B cell (primary cell): ENCODE measurements at places on chromosomes 16 and 17. TPM values are rescaled to one million over a fixed set of nuclear protein-coding genes. Genes with fewer than 3 reads are reported as not detected.

The PRAC2 gene
- total RNA-seq, result not detected in 2 replicates

DNA sequence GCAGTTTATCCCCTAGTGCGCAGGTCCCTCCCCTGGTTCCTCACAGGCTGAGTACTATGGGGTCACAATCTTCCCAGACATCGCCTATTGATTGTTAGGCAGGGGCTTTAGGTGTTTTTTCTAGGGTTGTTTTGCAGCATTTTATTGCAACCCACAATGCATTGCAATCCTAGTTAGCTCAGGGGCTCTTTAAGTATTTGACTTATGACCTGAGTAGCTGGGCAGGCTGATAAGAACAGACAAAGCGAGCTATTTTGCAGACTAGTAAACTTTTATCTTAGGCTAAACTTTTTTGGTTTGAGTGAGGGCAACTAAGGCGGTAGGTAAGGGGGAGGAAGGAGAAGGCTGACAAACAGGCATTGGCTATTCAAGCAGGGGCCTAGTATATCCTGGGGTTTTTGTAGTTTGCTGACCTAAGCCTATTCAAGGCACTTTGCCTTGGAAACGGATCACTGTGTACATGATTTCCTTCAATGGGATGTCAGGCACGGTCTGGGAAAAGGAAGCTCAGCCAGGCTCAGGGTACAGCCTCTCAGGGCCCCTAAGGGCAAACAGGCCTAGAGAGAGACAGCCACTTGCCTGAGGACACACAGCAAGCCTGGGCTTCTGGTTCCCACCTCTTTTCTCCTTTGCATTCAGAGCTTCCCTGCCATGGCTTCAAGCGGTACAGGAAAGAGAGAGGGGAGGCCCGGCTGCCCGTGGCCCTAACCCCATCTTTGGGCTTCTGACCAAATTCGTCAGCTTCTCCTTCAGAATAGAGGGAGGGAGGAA, 6.4 kb downstream of the DRC7 start:
- no peaks in the 10 kb centered on the region for H3K36me3 ChIP-seq
- H3K27me3 ChIP-seq, result no peaks in the 10 kb centered on the region
- no peaks in the 10 kb centered on the region for H3K4me1 ChIP-seq
- H3K27ac ChIP-seq, result no peak overlapping the region
- no peak overlapping the region for H3K4me3 ChIP-seq

DNA sequence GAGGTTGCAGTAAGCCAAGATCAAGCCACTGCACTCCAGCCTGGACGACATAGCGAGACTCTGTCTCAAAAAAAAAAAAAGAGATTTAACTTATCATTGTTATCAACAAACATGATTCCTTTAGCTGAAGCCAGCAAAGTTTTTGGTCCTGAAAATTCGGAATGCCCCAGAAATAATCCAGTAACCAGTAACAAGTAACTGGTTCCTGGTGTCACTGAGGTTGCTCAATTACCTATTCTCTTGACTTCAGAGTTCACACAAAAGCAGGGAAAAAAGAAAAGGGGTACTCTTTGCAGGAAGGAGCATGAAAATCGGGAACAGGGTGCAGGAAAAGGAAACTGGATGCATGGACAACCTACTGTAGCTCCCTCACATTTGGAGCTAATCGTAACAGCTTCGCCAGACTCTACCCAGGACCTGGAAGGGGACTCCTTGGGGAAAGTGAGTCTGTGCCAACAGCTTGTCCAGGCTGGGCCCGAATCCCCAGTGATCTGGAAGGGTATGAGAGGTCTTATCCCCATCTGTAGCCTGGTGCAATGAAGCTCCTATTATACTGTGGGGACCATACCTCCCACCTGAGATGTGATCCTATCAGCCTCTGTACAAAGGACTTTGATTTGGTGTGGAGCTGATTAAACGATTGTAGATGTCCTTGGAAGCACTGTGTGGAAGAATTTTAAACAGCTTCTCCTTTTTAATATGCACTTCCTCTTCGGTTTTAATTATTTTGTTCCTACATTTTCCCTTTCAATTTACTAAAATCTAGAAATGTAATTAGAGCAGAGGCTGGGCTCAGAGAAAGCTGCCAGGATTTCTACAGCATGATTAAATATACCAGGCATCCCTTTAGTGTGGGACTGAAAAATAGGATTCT, 3.4 kb upstream of the SPOP start:
- H3K4me1 ChIP-seq, result peaks cover 12% of the 10 kb centered on the region
- H3K27me3 ChIP-seq, result no peaks in the 10 kb centered on the region
- DNase-seq, result no peak
- no peaks in the 10 kb centered on the region for H3K36me3 ChIP-seq
- H3K4me3 ChIP-seq, result no peak overlapping the region

The TOM1L1 gene
- total RNA-seq, result not detected in 2 replicates

The CCL4L2 gene
- total RNA-seq, result 0.53 and 1.2 TPM in 2 replicates

- no peak for DNase-seq
- H3K27ac ChIP-seq, result no peak overlapping the region
- H3K27me3 ChIP-seq, result no peaks in the 10 kb centered on the region
- H3K4me3 ChIP-seq, result no peak overlapping the region
- no peaks in the 10 kb centered on the region for H3K36me3 ChIP-seq
These were observed 10.5 kb downstream of the MXRA7 start for GRCh38 chr17:76700270-76700616.

- no peak overlapping the region for H3K27ac ChIP-seq
- no peak for DNase-seq
- H3K27me3 ChIP-seq, result no peaks in the 10 kb centered on the region
- H3K4me1 ChIP-seq, result peaks cover 57% of the 10 kb centered on the region
These were observed 2.0 kb downstream of the ADCY7 start for GRCh38 chr16:50268352-50268751.

DNA sequence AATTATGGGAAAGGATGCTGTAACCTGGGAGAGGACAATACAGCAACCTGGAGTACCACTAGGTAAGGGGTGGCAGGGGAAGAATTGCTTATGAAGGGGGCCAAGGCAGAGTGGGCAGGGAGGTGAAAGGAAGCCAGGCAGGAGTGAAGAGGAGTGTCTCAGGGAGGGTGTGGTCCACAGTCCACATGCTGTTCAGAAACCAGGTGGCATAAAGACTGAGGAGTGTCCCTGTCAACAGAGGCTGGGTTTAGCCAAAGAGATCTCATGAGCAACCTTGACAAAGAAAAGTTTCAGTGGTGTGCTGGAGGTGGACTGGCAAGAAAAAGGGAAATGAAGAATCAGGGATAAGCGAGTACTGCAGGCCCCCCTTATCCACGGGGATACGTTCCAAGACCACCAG, 88.4 kb downstream of the SPACA3 start:
- no peaks in the 10 kb centered on the region for H3K36me3 ChIP-seq
- H3K27me3 ChIP-seq, result peaks cover 5% of the 10 kb centered on the region
- no peak overlapping the region for H3K27ac ChIP-seq
- no peaks in the 10 kb centered on the region for H3K4me1 ChIP-seq
- H3K4me3 ChIP-seq, result no peak overlapping the region
- DNase-seq, result no peak

DNA sequence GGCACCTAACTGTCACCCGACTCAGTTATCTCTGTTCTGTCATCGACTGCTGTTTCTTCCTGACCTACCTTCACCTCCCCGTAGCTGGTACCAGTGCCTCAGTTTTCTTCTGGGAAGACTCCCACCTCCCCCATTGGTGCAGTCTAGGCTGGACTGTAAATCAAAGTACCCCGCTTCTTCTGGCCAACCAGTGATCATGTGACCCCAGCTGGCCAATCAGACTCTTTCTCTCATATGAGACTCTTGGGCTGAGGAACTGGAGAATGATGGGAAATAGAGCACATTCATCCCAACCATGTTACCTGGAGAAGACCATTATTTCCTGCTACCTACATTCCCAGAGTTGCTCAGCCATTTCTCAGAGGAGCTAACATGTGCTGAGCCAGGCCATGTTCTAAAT, 20.6 kb upstream of the LONP2 start:
- no peak for DNase-seq
- H3K27me3 ChIP-seq, result no peaks in the 10 kb centered on the region
- H3K27ac ChIP-seq, result no peak overlapping the region
- no peak overlapping the region for H3K4me3 ChIP-seq

- H3K36me3 ChIP-seq, result no peaks in the 10 kb centered on the region
- DNase-seq, result no peak
- no peak overlapping the region for H3K4me3 ChIP-seq
- peaks cover 21% of the 10 kb centered on the region for H3K4me1 ChIP-seq
- no peak overlapping the region for H3K27ac ChIP-seq
- no peaks in the 10 kb centered on the region for H3K27me3 ChIP-seq
These were observed 14.3 kb downstream of the MNT start for GRCh38 chr17:2386400-2387085.

The ACBD4 gene
- 39.4 and 43.6 TPM in 2 replicates for total RNA-seq

DNA sequence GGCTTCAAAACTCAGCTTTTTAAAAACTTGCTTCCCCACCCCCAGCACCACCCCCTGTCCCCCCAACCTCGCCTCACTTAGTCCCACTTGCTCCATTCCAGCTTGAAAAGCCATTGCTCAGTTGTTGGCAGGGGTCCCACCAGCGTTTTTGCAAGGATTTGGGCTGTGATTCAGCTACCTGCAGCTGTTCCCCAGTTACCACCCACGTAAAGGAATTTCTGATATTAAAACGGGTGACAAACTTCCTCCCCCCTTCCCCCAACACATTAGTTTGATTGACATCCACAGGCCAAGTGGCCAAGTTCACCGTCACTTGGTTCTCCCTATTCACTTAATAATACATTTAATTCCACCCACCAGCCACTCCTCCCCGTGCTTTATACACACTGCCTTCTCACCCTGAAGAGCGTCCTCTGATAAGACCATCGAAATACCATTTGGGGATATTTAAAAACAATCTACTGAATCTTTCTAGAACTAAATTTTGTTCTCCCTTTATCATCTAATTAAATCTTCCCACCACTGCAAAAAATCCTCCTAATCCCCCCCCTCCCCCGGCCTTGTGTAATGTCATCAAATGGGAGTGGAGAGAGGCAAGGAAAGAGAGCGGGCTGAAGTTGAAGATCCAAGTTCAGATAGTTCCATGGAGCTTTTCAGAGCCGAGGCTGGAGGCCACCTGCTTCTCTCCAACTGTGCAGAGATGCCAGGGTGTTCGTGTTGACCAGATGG, 55.1 kb downstream of the SOX9 start:
- DNase-seq, result no peak
- H3K27me3 ChIP-seq, result no peaks in the 10 kb centered on the region
- no peak overlapping the region for H3K27ac ChIP-seq
- no peaks in the 10 kb centered on the region for H3K4me1 ChIP-seq
- H3K4me3 ChIP-seq, result no peak overlapping the region
- no peaks in the 10 kb centered on the region for H3K36me3 ChIP-seq

The SMURF2 gene
- total RNA-seq, result 32.8 and 37.1 TPM in 2 replicates

The CCDC144A gene
- 4.3 and 4.8 TPM in 2 replicates for total RNA-seq

DNA sequence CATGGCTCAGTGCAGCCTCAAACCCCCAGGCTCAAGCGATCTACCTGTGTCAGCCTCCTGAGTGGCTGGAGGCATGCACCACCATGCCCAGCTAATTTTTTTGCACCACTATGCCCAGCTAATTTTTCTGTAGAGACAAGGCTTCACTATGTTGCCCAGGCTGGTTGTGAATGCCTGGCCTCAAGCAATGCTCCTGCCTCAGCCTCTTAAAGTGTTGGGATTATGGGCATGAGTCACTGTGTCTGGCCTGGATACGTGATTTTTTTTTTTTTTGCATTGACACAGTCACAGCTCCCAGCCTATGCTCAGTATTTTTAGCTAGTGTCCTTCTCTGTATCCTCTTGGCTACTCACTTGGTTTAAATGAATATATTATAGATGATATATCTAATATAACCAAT, 377.0 kb upstream of the TNRC6C start:
- H3K36me3 ChIP-seq, result no peaks in the 10 kb centered on the region
- H3K27ac ChIP-seq, result no peak overlapping the region
- H3K4me3 ChIP-seq, result no peak overlapping the region
- H3K27me3 ChIP-seq, result no peaks in the 10 kb centered on the region
- DNase-seq, result no peak

GRCh38 chr16:65545413-65545956, 423.6 kb upstream of the CDH11 start:
- no peaks in the 10 kb centered on the region for H3K36me3 ChIP-seq
- H3K27ac ChIP-seq, result no peak overlapping the region
- no peaks in the 10 kb centered on the region for H3K27me3 ChIP-seq
- H3K4me1 ChIP-seq, result no peaks in the 10 kb centered on the region
- H3K4me3 ChIP-seq, result no peak overlapping the region

DNA sequence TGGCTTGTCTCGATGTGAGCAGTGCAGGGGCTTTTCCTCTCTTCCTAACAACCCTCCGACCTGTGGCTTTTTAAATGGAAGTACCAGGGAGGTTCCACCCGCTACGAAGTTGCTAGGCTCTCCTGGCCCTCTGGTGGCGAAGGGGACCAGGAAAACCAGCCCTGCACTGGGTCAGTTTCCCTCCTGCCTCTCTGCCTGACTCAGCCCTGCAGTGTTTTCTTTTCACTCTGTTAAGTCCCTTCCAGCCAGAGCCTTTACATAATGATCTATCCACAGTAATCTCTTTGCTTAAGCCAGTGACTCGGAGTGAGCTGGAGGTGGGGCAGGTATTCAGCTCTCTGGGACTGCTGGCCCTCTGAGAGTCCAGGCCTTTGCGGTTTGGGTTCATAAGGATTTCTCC, 331.3 kb upstream of the EEF2KMT start:
- H3K36me3 ChIP-seq, result no peaks in the 10 kb centered on the region
- DNase-seq, result no peak
- no peaks in the 10 kb centered on the region for H3K27me3 ChIP-seq
- no peaks in the 10 kb centered on the region for H3K4me1 ChIP-seq
- no peak overlapping the region for H3K27ac ChIP-seq

The ITGA2B gene
- total RNA-seq, result 0.20 and 0.78 TPM in 2 replicates

GRCh38 chr16:87002717-87003413, 314.3 kb downstream of the C16orf95 start:
- H3K27ac ChIP-seq, result no peak overlapping the region
- no peaks in the 10 kb centered on the region for H3K4me1 ChIP-seq
- no peak for DNase-seq
- no peaks in the 10 kb centered on the region for H3K27me3 ChIP-seq
- H3K36me3 ChIP-seq, result no peaks in the 10 kb centered on the region

DNA sequence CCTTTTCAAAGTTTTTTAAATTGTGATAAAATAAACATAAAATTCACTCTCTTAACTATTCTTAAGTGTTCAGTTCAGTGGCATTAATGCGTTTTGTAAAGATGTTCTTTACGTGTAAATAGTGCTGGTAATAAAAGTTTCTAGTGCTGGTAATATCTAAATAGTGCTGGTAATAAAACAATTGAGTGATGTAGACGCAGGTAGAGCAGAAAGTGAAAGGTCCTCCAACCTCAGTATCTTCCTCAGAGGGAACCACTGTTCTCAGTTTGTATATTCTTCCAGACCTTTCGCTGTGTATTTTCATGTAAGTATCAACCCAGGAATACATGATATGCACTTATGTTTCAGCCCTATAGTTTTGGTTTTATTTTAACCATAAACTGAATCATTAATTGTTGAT, 53.1 kb downstream of the CLEC16A start:
- H3K36me3 ChIP-seq, result no peaks in the 10 kb centered on the region
- no peaks in the 10 kb centered on the region for H3K27me3 ChIP-seq
- no peak overlapping the region for H3K4me3 ChIP-seq
- no peaks in the 10 kb centered on the region for H3K4me1 ChIP-seq
- no peak overlapping the region for H3K27ac ChIP-seq
- no peak for DNase-seq

- H3K27ac ChIP-seq, result no peak overlapping the region
- peaks cover 6% of the 10 kb centered on the region for H3K27me3 ChIP-seq
- DNase-seq, result no peak
- no peaks in the 10 kb centered on the region for H3K36me3 ChIP-seq
- H3K4me3 ChIP-seq, result no peak overlapping the region
These were observed 75.7 kb upstream of the LHX1 start for GRCh38 chr17:36861531-36861930.

- H3K27me3 ChIP-seq, result no peaks in the 10 kb centered on the region
- H3K4me1 ChIP-seq, result no peaks in the 10 kb centered on the region
- DNase-seq, result no peak
- no peaks in the 10 kb centered on the region for H3K36me3 ChIP-seq
- H3K4me3 ChIP-seq, result no peak overlapping the region
These were observed 34.8 kb downstream of the MMD start for GRCh38 chr17:55386796-55387332.

GRCh38 chr17:7003745-7004144, 7.9 kb downstream of the ALOX12 start:
- no peak overlapping the region for H3K4me3 ChIP-seq
- peaks cover 10% of the 10 kb centered on the region for H3K36me3 ChIP-seq
- H3K27me3 ChIP-seq, result no peaks in the 10 kb centered on the region
